ENCODE measurements at places on chromosomes 1 and 21. TPM values are rescaled to one million over a fixed set of nuclear protein-coding genes. Genes with fewer than 3 reads are reported as not detected.

DNA sequence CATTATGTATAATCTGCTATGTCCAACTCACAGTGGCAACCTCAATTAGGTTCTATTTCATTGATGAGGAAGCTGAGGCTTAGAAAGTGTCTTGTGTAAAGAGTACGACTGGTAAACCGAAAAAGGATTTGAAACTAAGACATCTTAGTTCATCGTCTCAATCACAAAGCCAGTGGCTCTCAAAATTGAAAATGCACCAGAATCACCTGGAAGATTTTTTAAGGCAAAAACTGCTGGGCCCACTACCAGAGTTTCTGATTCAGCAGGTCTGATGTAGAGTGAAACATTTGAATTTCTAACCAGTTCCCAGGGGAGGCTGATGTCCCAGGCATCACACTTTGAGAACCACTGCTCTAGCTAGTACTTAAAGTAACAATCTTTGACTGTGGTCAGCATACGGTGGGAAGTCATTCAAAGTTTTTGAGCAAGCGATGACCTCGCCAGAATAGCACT, 5.2 kb upstream of the LRRC53 start:
- no peak overlapping the region for H3K4me3 ChIP-seq
- H3K36me3 ChIP-seq: no peaks in the 10 kb centered on the region
- peaks cover 4% of the 10 kb centered on the region for H3K27me3 ChIP-seq
- DNase-seq: no peak
- no peak overlapping the region for H3K27ac ChIP-seq
- H3K4me1 ChIP-seq: no peaks in the 10 kb centered on the region

DNA sequence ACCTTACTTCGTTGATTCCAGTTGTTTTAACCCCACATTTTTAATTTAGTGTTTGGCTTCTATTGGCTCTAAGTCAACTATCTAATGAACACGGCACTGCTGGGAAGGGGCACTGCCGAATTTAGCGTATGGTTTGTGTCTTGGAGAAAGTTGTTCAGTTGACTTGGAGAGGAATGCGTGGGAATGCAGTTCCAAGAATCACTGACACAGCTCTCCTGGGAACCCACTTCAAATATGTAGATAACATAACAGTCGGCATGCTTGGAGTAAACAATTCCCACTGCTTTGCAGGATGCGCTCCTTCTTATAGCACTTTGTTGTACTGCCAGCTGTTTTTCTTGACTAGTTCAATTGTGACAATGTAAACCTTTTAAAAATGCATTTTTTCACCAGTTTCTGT, 104.3 kb downstream of the RYR2 start:
- H3K36me3 ChIP-seq: no peaks in the 10 kb centered on the region
- no peak overlapping the region for H3K4me3 ChIP-seq
- DNase-seq: no peak
- H3K27ac ChIP-seq: no peak overlapping the region

The RGS18 gene
- 0.19 TPM for total RNA-seq

- no peaks in the 10 kb centered on the region for H3K27me3 ChIP-seq
- no peaks in the 10 kb centered on the region for H3K36me3 ChIP-seq
Measured at GRCh38 chr21:16086121-16086520, 356.3 kb downstream of the USP25 start.

DNA sequence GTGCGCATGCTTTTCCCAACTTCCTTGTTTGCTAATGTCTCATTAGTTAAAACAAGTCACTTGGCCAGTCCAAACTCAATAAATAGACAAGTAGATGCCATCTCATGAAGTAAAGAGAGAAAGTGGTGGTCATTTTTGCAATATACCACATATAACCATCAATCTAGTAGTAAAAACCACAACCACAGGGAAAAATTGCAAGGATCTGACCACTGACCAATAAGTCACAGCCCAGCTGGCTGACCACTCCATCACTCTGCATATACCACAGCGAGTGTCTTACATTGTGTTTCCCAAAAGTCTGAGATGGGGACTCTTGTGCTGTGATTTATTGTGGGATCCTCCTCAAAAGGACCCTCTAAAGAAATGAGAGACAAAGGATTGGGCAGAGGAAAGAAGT, 76.0 kb downstream of the FH start:
- no peak overlapping the region for H3K4me3 ChIP-seq
- H3K27me3 ChIP-seq: peaks cover 3% of the 10 kb centered on the region
- no peak for DNase-seq
- no peak overlapping the region for H3K27ac ChIP-seq
- no peaks in the 10 kb centered on the region for H3K4me1 ChIP-seq

- no peaks in the 10 kb centered on the region for H3K36me3 ChIP-seq
- DNase-seq: no peak
- H3K27me3 ChIP-seq: no peaks in the 10 kb centered on the region
- no peaks in the 10 kb centered on the region for H3K4me1 ChIP-seq
- no peak overlapping the region for H3K27ac ChIP-seq
- no peak overlapping the region for H3K4me3 ChIP-seq
Measured at GRCh38 chr21:22174746-22175145, 1176.5 kb downstream of the NCAM2 start.
